A549 treated with Hydrocortisone at 1 μM for 4 hours (cell line): ENCODE measurements at places on chromosomes 5 and 9. TPM values are rescaled to one million over a fixed set of nuclear protein-coding genes. Genes with fewer than 3 reads are reported as not detected.

Gene GFI1B
- total RNA-seq = 0.07 to 0.20 TPM (median 0.10 TPM) in 5 replicates

Gene PDLIM4
- total RNA-seq = 0.13 to 1.3 TPM (median 0.58 TPM) in 5 replicates

Gene ODF2
- total RNA-seq = 23.7 to 29.1 TPM (median 25.2 TPM) in 5 replicates

Gene AQP3
- total RNA-seq = 21.0 to 24.9 TPM (median 23.2 TPM) in 5 replicates

Gene OTP
- total RNA-seq = 0.03 to 0.16 TPM (median 0.13 TPM) in 5 replicates

Gene PKD2L2
- 0.12 TPM in 1 of 5 replicates, not detected in the others for total RNA-seq

Gene CDK9
- total RNA-seq = 42.8 to 54.4 TPM (median 45.7 TPM) in 5 replicates

Gene LECT2
- not detected in 5 replicates for total RNA-seq

Gene CSF1R
- total RNA-seq = 0.10 to 0.23 TPM (median 0.20 TPM) in 5 replicates

Gene HRH2
- total RNA-seq = 0.38 to 0.59 TPM (median 0.41 TPM) in 5 replicates

Gene DOCK8
- total RNA-seq = 0.20 to 0.46 TPM (median 0.37 TPM) in 5 replicates

Gene PAXX
- total RNA-seq = 46.7 to 85.5 TPM (median 74.2 TPM) in 5 replicates

Gene DBH
- not detected in 5 replicates for total RNA-seq

Gene CYSRT1
- 3.0 to 5.5 TPM (median 4.2 TPM) in 5 replicates for total RNA-seq

Gene C9orf85
- total RNA-seq = 13.7 to 16.8 TPM (median 15.2 TPM) in 5 replicates
